ENCODE measurements at places on chromosomes 4 and X.

DNA sequence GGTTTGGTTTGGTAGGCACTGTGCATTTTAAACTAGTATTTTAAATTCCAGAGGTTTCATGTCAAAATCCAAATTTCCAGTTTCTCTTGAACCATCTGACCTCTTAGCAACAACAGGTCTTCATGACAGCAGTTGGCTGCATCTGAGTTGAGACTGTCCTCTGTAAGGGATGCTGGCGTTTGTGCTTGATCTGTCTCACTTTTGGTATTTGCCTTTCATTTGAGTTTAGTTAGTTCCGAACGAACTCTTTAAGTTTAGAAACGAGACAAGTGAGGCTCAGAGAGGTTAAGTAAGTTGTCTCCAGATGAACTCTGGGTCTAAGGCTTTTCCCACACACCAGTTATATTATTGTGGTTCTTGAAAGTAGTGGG lies 29.1 kb downstream of the SPARCL1 start:
- no peak for DNase-seq

DNA sequence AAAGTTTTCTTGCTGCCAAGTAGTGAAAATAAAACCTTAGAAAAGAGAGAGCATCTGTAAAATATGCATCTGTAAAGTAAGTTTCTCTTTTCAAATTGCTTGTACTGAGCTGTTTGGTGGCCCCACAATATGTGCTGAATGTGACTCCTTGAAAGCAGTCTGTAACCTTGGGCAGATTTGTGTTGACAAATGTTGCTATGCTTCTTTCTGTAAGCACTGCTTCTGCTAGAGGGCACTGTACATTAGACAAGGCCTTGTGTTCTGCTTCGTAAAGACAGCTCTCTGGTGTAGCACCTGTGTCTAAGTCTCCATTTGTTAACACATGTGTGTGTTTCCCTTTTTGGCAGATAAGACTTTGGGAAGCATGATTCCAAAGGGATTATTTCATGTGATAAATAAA lies 56.6 kb upstream of the NRK start:
- no peak for DNase-seq

DNA sequence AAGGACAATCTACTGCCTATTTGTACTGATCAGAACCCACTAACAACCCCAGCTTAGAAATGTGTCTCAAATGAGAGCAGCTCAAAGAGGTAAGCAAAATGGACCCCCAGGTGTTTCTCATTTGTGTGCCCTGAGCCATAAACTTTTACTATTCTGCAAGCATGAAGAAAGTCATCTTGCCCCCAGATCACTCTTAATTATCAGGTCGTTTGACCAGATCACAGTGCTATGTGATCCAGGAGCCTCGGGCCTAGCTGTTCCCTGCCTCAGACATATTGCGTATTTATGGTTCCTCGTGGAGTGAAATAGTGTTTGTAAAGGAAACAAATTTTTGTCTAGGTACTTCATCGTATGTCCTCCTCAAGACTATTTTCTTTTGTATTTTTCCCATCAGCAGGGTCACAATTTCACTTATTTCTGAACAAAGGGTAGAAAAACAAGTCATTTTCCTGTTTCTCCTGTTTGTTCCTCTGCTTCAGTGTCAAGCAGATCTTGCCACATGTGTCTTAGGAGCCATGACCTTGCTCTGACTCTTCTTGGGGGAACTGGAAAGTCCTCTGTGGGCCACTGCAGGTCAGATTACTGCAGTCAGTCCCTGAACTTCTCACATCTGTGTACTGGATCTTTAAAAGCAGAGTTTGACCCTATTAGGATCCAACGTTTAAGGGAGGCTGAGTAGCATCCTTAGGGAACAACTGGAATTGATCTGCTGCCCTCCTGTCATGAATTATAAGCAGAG lies 194.9 kb downstream of the PALLD start:
- DNase-seq = no peak

- DNase-seq = no peak
Measured at GRCh38 chr4:180932370-180933001, 1310.7 kb upstream of the TENM3 start.

DNA sequence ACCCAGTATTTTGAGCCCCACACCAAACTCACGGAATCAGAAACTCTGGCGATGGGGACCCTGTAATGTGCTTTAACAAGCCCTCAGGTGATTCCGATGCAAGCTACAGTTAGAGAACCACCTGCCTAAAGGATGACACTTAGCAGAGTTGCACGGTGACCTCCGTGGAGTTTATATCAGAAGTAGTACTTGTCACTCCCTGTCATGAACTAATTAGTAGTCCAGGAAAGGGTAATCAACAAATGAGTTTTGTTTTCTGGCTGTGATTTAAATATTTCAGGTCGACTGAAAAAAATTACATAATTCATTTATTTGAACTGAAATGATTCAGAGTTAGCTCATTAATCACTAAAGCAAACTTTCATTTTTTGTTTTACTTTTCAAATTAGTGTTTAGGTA lies 56.4 kb downstream of the TMA16 start:
- DNase-seq = no peak

GRCh38 chr4:71604785-71605184 lies 179.1 kb downstream of the GC start:
- DNase-seq = peak; percentile 1
